T-helper 17 cell (primary cell): ENCODE measurements at places on chromosomes 1 and 21. TPM values are rescaled to one million over a fixed set of nuclear protein-coding genes. Genes with fewer than 3 reads are reported as not detected.
A peak's percentile ranks its signal among the peaks of the same experiment; 100 is the strongest.

DNA sequence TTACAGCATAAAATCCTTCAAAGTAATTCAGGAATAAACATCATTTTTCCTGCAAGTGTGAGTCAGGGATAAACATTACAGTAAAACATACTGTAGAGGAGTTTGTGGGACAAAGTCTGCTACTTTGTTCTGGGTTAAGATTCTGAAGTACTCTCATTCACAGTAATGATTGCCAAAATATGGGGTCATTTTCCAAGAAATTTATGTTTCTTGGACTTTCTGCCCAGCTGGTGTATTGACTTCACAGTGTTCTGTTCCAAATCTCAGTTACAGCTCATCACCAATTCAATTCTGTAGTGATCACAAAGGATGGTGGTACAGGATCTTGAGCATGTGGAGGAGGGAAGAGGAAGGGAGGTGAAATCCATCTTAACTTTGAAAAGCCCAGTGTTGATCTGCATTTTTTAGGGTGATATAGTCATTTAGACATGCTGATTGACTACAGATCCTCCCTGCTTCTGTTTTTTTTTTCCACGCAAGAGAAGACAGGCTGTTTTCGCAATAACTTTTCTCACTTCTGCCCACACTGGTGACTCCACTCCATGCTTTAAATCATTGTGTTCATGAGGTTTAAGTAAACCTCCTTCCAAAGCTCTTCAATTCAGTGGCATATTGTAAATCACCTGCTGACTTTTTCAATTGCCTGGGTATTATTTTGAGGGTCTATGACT lies 60.4 kb upstream of the C1orf53 start:
- H3K4me1 ChIP-seq, result peaks cover 5% of the 10 kb centered on the region
- peaks cover 25% of the 10 kb centered on the region for H3K27me3 ChIP-seq
- H3K27ac ChIP-seq, result no peak overlapping the region
- peaks cover 3% of the 10 kb centered on the region for H3K36me3 ChIP-seq

- H3K4me3 ChIP-seq, result peak overlapping the region; percentile 78
- peaks cover 68% of the 10 kb centered on the region for H3K4me1 ChIP-seq
- H3K27ac ChIP-seq, result peak overlapping the region; percentile 94
- no peak for DNase-seq
- H3K36me3 ChIP-seq, result peaks cover 9% of the 10 kb centered on the region
Measured at GRCh38 chr1:167650269-167651160, 20.5 kb downstream of the RCSD1 start.

DNA sequence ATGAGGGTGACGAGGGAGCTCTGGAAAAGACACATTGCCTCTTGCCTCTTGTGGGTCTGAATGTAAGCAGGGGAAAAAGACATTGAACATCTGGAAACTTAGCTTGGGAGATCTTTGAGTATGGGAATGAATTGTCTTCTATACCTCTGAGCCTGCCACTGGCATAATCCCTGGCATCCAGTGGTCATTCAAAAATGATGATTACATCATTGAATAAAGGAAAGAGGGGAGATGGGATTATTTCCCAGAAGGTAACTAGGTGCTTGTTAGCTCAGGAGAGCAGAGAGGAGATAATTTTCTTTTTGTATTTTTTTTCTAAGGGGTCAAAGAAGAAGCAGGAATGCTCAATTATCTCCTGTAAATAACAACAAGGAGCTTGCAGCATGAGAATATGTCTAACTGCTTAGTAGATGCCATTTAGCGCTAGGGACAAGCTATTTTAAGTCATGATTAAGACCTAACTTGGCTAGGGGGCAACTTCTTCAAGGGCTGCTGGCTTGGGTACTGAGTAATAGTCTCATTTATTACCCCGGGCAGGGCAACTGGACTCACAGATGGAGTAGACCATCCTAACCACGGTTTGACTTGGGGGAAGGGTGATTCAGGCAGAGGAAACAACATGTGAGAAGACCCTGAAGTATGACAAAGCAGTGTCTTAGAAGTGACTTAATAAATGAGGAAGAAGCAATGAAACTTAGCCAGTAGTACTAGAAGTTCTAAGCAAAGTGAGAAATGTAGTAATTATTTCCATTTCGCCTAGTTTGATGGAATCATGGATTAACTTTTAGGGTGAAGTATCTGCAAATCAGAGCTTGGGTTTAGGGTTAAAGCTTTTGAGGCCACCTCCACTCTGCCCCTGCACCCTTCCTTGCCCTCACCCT lies 11.0 kb upstream of the XCL2 start:
- peaks cover 2% of the 10 kb centered on the region for H3K36me3 ChIP-seq
- H3K4me3 ChIP-seq, result no peak overlapping the region
- peaks cover 5% of the 10 kb centered on the region for H3K4me1 ChIP-seq
- H3K27ac ChIP-seq, result no peak overlapping the region
- no peak for DNase-seq
- no peaks in the 10 kb centered on the region for H3K27me3 ChIP-seq

GRCh38 chr1:151458802-151459330 lies 428 bp downstream of the POGZ start:
- H3K27ac ChIP-seq, result peak overlapping the region; percentile 98
- H3K4me3 ChIP-seq, result peak overlapping the region; percentile 89
- DNase-seq, result peak; percentile 49
- peaks cover 18% of the 10 kb centered on the region for H3K27me3 ChIP-seq

GRCh38 chr1:180160357-180160756 lies 5.7 kb downstream of the QSOX1 start:
- DNase-seq, result no peak

- H3K27me3 ChIP-seq, result peaks cover 39% of the 10 kb centered on the region
- no peak overlapping the region for H3K4me3 ChIP-seq
- no peak for DNase-seq
- H3K4me1 ChIP-seq, result no peaks in the 10 kb centered on the region
- H3K27ac ChIP-seq, result no peak overlapping the region
- no peaks in the 10 kb centered on the region for H3K36me3 ChIP-seq
Measured at GRCh38 chr1:204924013-204924759, 53.5 kb downstream of the NFASC start.

GRCh38 chr1:66271216-66271903 lies 262.6 kb upstream of the SGIP1 start:
- peak overlapping the region; percentile 73 for H3K4me3 ChIP-seq
- no peak for DNase-seq
- H3K36me3 ChIP-seq, result peaks cover 2% of the 10 kb centered on the region

GRCh38 chr1:17101261-17101660 lies 18.0 kb downstream of the PADI2 start:
- H3K36me3 ChIP-seq, result no peaks in the 10 kb centered on the region
- peaks cover 26% of the 10 kb centered on the region for H3K27me3 ChIP-seq
- H3K4me3 ChIP-seq, result no peak overlapping the region
- DNase-seq, result no peak
- no peak overlapping the region for H3K27ac ChIP-seq
- H3K4me1 ChIP-seq, result no peaks in the 10 kb centered on the region

- H3K27ac ChIP-seq, result no peak overlapping the region
- H3K4me3 ChIP-seq, result no peak overlapping the region
- DNase-seq, result no peak
- H3K4me1 ChIP-seq, result no peaks in the 10 kb centered on the region
- H3K36me3 ChIP-seq, result no peaks in the 10 kb centered on the region
- peaks cover 12% of the 10 kb centered on the region for H3K27me3 ChIP-seq
Measured at GRCh38 chr1:245566134-245566533, 411.3 kb downstream of the KIF26B start.

GRCh38 chr1:234670967-234671626 lies 61.1 kb upstream of the IRF2BP2 start:
- H3K36me3 ChIP-seq, result no peaks in the 10 kb centered on the region
- no peak overlapping the region for H3K4me3 ChIP-seq
- H3K27me3 ChIP-seq, result peaks cover 7% of the 10 kb centered on the region
- DNase-seq, result no peak

GRCh38 chr21:31957631-31958030 lies 84.8 kb downstream of the HUNK start:
- no peak for DNase-seq
- H3K27me3 ChIP-seq, result no peaks in the 10 kb centered on the region
- no peaks in the 10 kb centered on the region for H3K36me3 ChIP-seq

DNA sequence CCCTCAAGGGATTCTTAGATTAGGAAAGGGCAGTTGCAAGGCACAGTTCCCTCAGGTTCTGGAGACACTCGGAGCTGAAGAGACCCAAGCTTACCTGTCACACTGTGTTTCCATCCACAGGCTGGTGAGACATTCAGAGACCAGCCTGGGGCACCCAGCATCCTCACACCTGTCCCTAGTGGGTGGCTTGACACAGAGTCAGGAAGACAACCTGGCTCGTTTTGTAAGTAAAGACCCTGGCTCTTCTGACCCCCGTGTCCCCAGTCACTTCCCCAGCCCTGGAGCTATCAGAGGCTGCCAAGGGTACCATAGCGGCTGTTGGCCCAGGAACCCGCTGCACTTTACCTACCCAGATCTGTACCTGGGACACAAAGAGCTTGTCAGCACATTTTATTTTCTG lies 409.8 kb downstream of the MATN1 start:
- H3K4me1 ChIP-seq, result peaks cover 7% of the 10 kb centered on the region
- H3K36me3 ChIP-seq, result no peaks in the 10 kb centered on the region
- peaks cover 67% of the 10 kb centered on the region for H3K27me3 ChIP-seq
- no peak overlapping the region for H3K4me3 ChIP-seq
- no peak overlapping the region for H3K27ac ChIP-seq
- DNase-seq, result no peak

DNA sequence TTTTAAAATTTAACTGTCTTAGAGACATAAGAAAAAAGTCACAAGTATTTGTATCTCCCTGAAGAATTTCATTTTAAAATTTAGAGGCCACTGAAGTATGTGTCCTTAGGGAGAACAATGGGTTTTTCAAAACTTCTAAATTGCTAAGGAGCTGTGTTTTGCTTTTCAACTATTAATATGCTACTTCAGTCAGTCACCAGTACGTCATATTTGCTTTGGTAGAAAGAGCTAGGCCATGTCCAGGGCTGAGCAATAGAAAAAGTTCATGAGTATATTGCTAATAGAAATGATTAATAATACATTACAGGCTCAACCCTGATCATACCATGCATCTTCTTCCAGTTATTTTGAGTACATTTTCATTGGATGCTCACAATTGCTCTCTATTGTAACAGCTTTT lies 1.7 kb upstream of the SGIP1 start:
- H3K36me3 ChIP-seq, result peaks cover 3% of the 10 kb centered on the region
- H3K4me3 ChIP-seq, result no peak overlapping the region
- H3K27me3 ChIP-seq, result peaks cover 57% of the 10 kb centered on the region
- DNase-seq, result no peak

- no peak overlapping the region for H3K27ac ChIP-seq
- H3K36me3 ChIP-seq, result peaks cover 6% of the 10 kb centered on the region
- DNase-seq, result no peak
- H3K27me3 ChIP-seq, result no peaks in the 10 kb centered on the region
Measured at GRCh38 chr1:55181666-55182065, 33.5 kb downstream of the USP24 start.

- DNase-seq, result no peak
- H3K4me1 ChIP-seq, result no peaks in the 10 kb centered on the region
- no peaks in the 10 kb centered on the region for H3K36me3 ChIP-seq
- peaks cover 22% of the 10 kb centered on the region for H3K27me3 ChIP-seq
- no peak overlapping the region for H3K27ac ChIP-seq
Measured at GRCh38 chr1:15014516-15014915, 139.0 kb upstream of the TMEM51 start.

DNA sequence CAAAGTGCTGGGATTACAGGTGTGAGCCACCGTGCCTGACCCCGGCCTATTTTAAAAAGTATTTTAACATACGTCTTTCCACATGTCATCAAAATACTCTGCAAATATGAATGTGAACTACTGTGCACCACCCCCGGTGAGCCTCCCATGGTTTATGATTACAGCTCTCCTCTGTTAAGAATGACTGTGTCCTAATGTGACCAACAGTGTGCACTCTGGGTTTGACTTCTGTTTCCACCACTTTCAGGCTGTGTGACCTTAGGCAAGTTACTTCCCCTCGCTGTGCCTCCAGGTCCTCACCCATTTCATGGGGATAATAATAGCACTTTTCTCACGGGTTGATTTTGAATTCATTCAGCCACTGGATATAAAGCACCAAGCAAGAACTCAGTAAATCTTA lies 14.7 kb downstream of the AMPD2 start:
- no peaks in the 10 kb centered on the region for H3K27me3 ChIP-seq
- peaks cover 16% of the 10 kb centered on the region for H3K4me1 ChIP-seq
- H3K27ac ChIP-seq, result peak overlapping the region; percentile 70
- H3K4me3 ChIP-seq, result peak overlapping the region; percentile 21
- peaks cover 4% of the 10 kb centered on the region for H3K36me3 ChIP-seq

- H3K4me1 ChIP-seq, result no peaks in the 10 kb centered on the region
- peaks cover 36% of the 10 kb centered on the region for H3K27me3 ChIP-seq
- H3K4me3 ChIP-seq, result no peak overlapping the region
- H3K36me3 ChIP-seq, result peaks cover 5% of the 10 kb centered on the region
- H3K27ac ChIP-seq, result no peak overlapping the region
Measured at GRCh38 chr21:45396620-45396995, 8.4 kb upstream of the COL18A1 start.

GRCh38 chr21:41817228-41817627 lies 50.4 kb upstream of the RIPK4 start:
- DNase-seq, result no peak
- no peaks in the 10 kb centered on the region for H3K4me1 ChIP-seq
- H3K4me3 ChIP-seq, result no peak overlapping the region
- no peak overlapping the region for H3K27ac ChIP-seq

- H3K4me3 ChIP-seq, result no peak overlapping the region
- H3K4me1 ChIP-seq, result peaks cover 2% of the 10 kb centered on the region
- no peak overlapping the region for H3K27ac ChIP-seq
- no peaks in the 10 kb centered on the region for H3K36me3 ChIP-seq
Measured at GRCh38 chr1:196152975-196153374, 455.3 kb downstream of the KCNT2 start.

DNA sequence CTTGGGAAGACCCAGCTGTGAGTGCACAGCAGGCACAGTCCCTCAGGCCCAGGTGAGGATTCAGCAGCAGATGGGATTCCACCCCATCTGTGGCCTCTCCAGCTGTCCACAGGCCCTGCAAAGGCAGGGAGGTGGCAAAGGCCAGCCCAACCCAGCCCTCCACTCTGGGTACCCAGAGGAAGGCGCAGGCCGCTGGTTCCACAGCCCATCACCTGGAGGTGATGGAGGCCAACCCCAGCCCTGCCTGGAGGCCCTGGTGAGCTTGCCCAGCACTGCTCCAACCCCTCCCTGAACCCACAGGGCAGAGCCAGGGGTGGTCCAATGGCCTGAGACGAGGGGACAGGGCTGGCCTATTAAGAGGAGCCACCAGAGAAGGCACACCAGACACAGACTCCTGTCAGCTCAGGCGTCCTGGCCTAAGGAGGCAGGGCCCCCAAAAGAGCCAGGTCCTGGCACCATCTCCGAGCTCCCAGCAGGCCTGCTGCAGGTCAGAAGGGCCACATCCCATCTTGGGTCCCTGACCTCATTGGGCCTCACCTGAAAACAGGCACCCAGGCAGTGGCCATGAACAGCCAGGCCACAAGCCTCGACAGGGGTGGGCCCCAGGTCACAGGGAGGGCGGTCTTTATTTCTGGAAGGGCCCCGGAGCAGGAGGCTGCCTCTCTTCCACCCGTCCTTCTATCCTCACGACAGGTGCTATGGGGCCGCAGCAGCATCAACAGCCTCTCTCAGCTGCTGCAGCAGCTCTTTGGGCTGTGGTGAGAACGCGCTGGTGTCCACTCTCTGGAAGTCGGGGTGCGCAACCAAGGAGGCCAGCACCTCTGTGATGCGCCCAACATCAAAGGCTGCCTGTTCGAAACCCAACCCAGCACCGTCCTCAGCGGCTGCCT lies 3.2 kb downstream of the JMJD4 start:
- DNase-seq, result no peak
- H3K27me3 ChIP-seq, result no peaks in the 10 kb centered on the region
- peaks cover 24% of the 10 kb centered on the region for H3K4me1 ChIP-seq
- H3K27ac ChIP-seq, result no peak overlapping the region
- no peaks in the 10 kb centered on the region for H3K36me3 ChIP-seq

RPE65 gene
- total RNA-seq, result not detected

FCAMR gene
- not detected for total RNA-seq

PCNX2 gene
- total RNA-seq, result 70.1 TPM

MPL gene
- total RNA-seq, result 16.6 TPM

FAM72D gene
- 0.37 TPM for total RNA-seq

RIPPLY3 gene
- total RNA-seq, result not detected

KCNK2 gene
- total RNA-seq, result not detected

SPRR1B gene
- total RNA-seq, result not detected

NBPF10 gene
- total RNA-seq, result 3.8 TPM

LRRC71 gene
- not detected for total RNA-seq

PRRC2C gene
- total RNA-seq, result 333 TPM

KAZN gene
- total RNA-seq, result 0.10 TPM
